ENCODE measurements at places on chromosomes 4 and X.

DNA sequence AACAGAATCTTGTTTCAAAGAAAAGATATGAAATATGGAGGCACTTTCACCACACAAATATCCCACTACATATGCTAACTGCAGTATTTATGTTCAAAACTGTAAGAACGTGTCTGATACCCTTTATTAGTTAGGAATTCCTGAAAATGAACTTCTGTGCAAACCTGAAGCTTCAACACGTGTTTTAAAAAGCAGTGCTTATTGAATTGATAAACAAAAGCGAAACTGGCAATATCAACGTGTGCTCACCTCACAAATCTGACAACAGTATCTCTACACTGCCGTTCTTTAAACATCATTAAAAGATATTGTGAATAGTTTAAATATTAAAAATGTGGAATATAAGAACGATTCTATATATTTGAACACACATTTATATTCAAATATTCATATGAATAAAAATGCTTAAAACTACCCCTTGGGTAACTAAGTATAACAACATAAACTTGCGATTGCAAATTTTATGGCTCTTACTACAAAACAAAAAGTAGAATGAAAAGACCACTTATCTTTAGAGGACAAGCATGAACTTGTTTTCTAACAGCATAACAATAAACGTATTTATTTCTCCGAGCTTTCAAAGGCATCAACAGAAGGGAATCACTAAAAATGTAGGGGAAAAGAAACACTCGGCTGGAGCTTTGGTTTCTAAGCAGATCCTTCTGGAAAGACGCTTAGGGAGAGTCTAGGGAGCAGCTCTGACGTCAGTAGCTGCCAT lies at the start of gene LRP2BP:
Gene LRP2BP (minus strand): TSS at position 687 of the 718 bp plus-strand sequence. CDS start 17,738 bp downstream, outside the sequence.
- no peak for DNase-seq

GRCh38 chr4:159443975-159444374 lies 341.1 kb downstream of the RAPGEF2 start:
- DNase-seq: no peak

DNA sequence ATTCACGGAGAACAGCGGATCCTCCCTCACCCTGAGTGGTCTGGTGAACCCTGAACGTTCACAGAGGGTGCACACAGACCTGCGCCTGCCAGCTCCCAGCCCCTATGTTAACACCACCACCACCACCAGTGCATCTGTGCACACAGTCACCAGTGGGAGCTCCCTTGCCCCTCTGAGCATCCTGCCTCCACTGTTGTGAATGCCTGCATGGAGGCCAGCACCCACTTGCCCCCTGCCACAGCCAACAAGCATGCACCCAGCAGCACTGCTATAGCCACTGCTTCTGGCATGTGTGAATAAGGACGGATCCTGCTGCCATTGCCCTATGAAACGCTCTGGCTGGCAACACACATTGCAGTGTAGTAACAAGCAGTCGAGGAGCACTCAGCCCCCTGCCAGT lies 29.1 kb upstream of the PWWP3B start:
- DNase-seq: no peak

- DNase-seq: peak; percentile 78
Measured at GRCh38 chrX:14916017-14916674, 42.9 kb downstream of the MOSPD2 start.

DNA sequence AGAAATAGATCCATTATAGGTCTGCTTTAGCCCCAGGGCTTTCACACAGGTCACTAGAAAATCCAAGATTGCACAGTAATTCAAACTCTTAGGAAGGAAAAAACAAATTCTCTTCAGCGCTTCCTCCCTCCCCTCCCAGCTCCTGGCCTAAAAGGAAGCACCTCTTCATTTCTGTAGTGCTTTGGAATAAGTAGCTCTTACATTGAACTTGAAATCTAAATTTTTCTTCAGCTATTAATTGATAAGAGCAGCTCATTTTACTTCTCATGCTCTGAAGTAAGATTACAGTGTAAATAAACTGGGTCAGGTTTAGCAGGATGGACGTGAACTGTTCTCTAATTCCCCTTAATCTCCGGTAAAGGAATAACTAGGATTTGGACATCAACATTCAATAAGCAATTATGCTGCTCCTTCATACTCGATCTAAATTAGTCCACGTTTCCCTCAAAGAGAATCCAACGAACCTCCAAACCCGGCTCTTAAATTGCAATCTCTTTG lies 10.9 kb upstream of the SEL1L3 start:
- no peak for DNase-seq

DNA sequence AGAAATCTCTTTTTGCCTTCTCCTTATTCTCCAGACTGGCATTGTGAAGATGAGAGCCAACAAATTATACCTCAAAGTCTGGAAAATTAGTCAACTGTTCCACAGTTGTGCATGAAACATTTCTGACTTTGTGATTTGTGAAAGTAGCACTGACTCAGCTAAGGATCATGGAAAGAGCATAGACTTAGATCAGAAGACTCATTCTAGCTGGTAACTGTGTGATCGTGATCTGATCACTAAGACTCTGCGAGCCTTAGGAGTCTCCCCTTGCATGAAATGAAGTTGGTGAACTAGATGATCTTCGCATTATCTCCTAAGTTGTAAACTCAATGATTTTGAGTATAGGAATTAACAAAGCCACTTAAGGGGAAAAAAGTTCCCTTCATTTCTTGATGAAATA lies 668.1 kb downstream of the RPA4 start:
- no peak for DNase-seq

DNA sequence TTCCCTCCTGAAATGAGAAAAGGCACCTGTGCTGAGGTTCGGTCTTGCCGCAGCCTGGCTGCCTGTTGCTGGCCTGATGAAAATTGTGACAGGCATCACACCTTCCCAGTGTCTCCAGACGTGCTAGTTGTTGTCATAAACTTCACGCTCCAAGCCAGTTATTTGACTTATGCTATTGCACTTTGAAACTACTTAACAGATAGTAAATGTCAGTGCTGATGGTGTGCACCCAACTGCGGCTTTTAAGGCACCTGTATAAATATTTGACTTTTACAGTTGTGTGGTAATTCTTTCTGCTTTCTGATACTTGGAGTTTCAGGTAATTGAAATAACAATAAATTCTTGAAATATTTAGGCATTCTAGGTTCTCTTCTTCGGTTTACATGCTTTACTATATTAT lies 1.8 kb downstream of the WWC2 start:
- DNase-seq: no peak

DNA sequence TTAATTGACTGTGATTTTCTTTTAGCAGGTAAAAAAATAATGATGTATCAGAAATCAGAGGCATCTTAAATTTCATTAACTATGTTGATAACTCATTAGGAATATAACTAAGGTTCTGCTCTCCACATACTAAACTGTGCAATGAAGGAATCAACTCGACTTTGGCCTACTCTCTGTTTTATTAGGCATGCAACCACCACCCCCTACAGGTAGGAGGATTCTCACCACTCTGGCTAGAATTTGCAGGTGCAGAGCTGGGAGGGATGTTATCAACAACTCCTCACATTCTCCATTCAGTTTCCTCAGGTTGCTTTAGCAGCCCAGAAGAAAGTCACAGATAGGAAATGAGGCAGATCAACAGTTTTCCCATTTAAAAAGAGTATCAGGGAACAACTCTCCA lies 160.1 kb downstream of the COX18 start:
- no peak for DNase-seq

GRCh38 chr4:85898231-85898630 lies 423.3 kb downstream of the ARHGAP24 start:
- no peak for DNase-seq

GRCh38 chr4:110614173-110614963 lies 8.5 kb downstream of the PITX2 start:
- no peak for DNase-seq

DNA sequence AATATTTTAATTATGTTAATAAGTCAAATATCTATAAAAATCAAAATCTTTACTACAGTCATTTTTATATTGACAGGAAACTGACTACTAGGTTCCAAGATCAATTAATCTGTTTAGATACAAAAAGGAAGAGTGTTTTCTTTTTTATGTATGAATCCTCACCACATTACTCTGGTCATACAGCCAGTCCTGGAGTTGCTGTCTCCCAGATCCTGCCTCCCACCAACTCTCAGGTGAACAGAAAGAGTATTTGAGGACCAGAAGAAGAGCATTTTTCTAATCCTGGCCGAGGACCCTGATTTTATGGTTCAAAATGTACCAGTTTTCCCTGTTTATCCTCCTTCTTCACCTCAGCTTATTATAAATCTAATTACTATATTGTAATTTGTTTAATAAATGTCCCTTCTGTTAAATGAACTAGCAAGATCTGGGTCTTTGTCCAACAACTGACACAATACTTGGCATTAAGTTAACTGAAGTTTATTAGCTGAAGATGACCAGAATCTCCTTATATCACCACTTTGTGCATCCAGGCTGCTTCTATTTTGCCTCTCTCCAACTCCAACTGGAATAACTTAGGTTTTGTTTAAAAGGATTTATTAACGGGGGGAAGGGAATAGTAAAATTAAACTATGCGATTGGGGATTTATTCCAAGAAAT lies 224.4 kb upstream of the PCDH7 start:
- no peak for DNase-seq

DNA sequence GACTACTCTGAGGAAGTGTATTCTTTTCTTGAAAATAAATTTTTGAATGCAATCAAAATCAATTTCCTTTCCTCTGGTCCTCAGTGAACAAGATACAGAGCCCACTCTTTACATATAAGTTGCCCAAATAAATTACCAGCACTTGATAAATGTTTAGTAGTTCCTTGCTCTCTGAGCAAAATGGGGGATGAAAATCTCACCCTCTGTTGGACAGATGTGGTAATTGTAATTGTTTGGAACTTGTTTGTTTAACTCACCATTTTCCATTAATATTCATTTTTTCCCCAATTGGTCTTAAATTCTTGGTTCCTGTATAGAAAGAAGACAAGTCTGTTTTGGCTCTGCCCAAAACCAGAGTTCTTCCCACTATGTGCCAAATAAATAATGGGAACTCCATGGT lies 146.3 kb downstream of the LDB2 start:
- no peak for DNase-seq

GRCh38 chrX:20463296-20464075 lies 196.8 kb upstream of the RPS6KA3 start:
- no peak for DNase-seq

DNA sequence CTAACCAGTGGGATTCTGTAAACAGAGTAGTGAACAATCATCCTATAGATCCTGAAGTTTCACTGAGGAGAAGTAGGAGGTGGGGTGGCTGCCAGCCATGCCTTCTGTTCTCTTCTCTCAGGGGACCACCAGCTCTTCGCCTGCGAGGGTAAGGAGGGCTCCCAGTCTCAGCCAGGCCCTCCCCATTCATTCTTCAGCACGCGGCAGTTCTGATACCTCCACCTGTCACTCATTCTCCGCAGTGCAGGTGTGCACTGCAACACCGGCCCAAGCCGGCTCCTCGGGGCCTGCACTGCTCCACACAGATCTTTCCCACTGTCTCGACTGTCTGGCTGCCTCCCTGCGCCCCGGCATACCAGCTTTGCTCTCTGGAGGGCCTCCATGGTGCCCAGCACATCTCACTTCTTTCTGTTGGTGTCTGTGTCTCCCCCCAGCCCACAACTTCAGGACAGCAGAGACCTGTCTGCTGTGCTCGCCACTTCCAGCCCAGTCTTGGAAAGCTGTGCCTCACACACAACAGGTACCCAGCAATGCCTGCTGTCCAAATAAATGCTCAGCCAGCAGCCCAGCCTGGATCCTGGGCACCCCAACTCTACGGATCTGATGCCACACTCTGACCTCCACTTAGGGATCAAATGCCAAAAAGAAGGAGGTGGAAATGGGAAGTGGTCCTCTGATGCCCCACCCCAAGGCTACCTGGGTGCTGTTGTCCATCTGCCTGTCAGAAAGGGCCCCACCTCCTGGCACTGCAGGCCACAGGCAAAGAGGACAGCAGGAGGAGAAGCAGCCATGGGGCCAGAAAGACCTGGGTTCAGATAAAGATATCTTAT lies 29.0 kb downstream of the ACOX3 start:
- DNase-seq: no peak

DNA sequence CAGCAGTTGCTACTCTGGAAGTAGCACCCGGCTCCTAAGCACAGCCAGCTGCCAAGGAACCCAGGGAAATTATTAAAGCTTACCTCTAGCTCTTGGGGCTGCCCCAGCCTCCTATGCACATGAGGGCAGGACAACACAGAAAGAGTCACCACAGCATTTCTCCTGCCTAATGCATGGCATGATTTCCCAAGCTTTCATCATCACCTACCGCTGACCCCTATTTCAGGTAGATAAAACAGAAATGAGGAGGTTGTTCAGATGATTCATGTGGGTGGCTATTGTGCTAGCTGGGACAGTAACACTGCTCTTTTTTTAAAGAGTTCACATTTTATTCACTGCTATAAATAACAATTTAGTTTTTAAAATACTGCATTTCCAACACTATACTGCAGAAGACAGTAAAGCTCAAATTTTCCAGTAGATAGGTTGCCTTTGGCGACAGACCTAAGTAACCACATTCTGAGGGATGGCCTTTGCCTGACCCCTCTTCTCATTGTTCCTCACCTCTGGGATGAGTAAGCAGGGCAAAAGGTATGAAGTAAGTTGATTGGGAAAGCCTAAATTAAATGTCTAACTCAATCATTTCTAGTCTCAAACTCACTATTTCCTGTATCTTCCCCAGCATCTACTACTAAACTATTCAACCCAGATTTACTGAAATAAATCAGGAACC lies 16.7 kb downstream of the CASK start:
- DNase-seq: peak; percentile 11

- no peak for DNase-seq
Measured at GRCh38 chrX:147749308-147749707, 162.4 kb upstream of the FMR1 start.

GRCh38 chr4:85993641-85994040 lies 366.2 kb downstream of the MAPK10 start:
- DNase-seq: no peak

- DNase-seq: peak; percentile 51
Measured at GRCh38 chr4:45621971-45622370, 501.9 kb downstream of the GABRG1 start.

DNA sequence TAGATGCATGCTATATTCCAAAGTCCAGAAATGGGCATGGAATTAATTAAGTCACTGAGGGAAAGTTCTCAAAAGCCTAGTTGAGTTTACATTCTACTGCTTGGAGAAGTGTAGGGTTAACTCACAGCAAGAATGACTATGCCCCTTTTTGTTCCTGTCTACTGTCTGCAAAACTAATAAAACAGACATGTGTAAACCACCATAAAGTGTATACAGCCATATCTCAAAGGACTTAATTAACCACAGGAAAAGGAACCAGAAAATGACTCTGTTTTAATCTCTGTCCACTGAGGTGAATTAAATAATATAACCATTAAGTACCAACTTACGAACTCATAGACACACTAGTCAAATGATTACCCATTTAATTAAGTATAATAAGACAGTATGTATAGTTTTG lies 84.9 kb downstream of the PRDM5 start:
- DNase-seq: no peak

DNA sequence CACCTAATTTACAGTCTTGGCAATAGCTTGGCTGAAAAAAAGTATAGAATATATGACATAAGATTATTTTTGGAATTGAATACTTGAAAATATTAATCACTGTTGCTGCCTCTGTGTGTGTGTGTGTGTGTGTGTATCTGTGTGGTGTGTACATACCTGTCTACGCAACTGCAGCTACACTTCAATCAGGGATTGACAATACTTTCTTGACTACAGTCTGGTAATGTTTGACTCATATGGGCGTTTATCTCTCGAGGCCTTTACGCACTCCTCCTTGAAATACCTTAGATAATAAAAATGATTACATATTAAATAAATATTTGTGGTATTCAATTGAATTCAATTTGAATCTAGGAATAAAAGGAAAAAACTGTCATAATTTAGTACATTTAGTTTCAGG lies 565.2 kb downstream of the PCDH18 start:
- DNase-seq: no peak

Data from fibroblast of skin of right biceps (primary cell).